ENCODE measurements at places on chromosomes 7 and 10.

- peak; percentile 14 for DNase-seq
These were observed 29.4 kb downstream of the PHTF2 start for GRCh38 chr7:77827999-77828398.

GRCh38 chr10:29430101-29430500 lies 141.2 kb downstream of the LYZL1 start:
- DNase-seq: no peak

GRCh38 chr7:30412782-30413504 lies 65.6 kb downstream of the NOD1 start:
- no peak for DNase-seq

- no peak for DNase-seq
These were observed 23.1 kb downstream of the PLPP4 start for GRCh38 chr10:120480065-120480600.

DNA sequence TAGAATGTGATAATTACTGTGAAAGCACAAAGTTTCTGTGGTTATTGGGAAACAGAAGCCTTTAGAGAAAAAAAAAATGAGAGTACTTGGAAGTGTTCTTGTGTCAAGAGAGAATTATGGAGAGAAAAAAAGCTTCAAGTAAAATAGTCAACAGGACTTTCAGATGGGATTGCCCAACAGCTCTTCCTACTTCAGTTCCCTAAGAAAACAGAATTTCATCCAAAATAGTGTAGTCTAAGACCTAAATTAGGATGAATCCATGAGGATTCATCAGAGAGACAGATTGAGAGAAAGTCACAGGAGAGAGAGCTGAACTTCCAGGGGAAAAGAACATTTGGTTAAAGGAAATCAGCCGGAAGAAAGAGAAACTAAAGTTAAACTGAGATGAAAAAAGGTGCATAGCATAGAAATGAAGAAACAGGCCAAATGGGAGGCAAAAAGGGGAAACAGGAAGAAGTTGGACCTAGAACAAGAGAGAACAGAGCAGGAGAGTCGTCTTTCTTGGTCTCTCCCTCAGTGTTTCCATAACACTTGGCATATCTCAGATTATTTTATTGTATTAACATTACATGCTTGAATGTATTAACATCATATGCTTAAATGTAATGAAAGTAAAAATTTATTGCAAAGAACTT lies 2.5 kb downstream of the SCIN start:
- DNase-seq: no peak

DNA sequence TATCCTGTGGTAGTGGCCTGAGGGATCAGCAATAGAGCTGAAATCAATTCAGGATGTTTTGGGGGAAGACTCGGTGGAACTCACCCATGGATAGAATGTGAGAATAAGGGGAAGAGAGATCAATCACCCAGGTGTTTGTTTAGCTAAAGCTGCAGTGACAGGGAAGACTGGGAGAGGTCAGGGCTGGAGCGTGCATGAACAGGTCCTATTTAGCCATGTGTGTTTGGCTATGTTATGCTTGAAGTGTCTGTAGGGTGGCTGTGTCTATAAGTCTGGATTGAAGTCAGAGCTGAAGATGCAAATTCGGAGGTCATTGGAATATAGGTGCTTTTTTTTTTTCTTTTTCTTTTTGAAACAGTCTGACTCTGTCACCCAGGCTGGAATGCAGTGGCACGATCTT lies 4.6 kb downstream of the ATP6V1F start:
- DNase-seq: no peak

DNA sequence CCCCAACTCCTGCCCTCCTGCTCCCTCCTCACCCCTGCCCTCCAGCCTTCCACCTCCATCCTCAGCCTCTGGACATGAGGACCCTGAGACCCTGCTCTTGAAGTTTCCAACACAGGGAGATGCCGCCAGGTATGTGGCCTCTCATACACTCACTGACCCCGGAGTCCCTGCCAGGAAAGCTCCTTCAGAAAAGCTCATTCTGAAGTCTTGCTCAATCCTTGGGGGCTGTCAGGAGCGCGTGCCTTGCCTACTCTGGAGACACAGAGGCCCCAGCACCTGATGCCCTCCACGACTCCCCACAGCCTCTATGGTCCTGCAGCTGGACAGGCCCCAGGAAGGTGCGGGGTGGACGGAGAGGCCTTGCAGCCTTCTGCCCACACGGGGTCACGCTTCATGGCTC lies 11.0 kb downstream of the NUDT1 start:
- no peak for DNase-seq

DNA sequence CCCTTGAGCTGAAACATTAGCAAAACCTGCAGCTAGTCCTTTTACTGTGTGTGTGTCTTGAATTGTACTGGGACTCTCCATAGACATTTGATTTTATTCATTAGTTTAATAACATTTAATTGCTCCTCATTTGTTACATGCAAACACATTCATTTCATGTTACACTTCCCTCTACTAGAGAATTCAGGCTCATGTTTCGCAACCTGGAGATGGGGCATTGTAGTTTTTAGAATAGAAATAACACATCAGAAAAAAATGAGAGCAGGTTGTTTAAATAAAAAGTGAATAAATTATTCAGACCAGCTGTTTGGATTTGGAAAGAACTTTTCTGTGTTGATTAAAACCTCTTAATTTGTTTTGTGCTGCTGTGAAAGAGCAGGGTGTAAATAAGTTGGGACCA lies 243.9 kb downstream of the ETV1 start:
- no peak for DNase-seq

- no peak for DNase-seq
These were observed 248.3 kb downstream of the PHF14 start for GRCh38 chr7:11221984-11222383.

DNA sequence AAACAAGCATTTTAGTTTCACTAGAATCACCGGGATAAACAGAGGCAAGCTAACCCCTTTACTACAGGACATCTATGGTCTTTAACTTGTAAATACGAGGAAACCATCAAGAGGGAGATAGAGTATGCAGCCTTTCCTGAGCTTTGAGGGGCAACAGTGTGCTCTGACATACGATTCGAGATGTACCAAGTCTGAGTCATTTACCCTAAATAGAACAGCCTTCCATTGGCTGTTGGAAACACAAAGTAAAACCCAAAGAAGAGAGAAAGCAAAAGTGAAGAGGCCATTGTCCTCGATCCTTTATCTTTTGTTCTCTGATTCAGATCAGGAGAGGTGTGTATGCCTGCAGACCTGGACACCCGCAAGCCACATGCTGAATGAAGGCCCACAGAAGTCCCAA lies 289.5 kb downstream of the KCNMA1 start:
- DNase-seq: no peak

- no peak for DNase-seq
These were observed 348.7 kb upstream of the LRGUK start for GRCh38 chr7:133778472-133778871.

DNA sequence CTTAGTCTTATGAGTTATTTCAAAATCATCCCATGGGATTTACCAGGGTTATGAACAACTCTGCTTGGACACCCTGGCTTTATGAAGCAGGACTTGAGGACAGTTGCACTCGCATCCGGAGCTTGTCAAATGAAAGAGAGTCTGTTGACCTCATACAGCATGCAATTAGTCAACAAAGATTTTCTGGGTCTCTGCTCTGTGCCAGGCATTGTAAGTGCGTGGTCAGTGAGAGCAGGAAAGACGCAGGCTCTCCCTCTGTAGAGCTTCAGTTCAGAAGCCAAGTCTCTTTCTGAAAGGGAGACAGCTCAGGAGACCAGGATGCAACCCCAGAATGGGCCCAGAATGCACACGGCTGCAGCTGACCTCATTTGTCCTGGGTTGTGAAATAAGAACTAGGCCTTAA lies 45.5 kb upstream of the DMBT1 start:
- no peak for DNase-seq

- DNase-seq: no peak
These were observed 186.8 kb downstream of the WDR37 start for GRCh38 chr10:1242975-1243374.

DNA sequence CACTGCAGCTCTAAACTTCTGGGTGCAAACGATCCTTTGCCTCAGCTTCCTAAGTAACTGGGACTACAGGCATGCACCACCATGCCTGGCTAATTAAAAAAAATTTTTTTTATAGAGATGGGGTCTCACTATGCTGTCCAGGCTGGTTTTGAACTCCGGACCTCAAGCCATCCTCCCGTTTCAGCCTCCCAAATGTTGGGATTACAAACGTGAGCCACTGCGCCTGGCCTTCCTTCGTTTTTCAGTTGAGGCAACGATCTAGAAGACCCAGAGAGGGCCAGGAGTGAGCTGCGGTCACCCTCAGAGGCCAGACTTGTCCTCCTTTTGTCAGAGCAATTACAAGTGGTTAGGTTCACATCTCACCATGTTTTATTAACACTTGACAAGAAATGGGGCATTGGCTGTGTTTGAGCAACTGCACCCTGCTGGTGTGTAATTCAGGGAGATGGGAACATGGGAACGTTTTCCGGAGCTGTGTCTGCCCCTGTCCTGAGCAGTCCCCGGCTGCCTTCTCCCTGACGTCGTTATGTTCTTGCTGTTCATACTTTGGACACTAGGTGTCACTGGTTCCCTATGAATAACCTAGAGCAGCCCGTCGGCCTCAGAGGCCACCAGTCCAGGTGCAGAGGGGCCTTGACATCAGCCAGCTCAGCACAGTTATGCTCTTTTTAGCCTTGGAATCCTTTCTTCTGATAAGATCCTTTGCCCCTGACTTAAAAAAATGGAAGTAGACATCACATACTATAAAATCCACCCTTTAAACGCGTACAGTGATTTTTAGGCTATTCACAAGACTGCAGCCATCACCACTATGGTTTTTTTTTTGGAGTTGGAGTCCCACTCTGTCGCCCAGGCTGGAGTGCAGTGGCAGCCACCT lies 375.0 kb downstream of the TYW1 start:
- DNase-seq: peak; percentile 51

DNA sequence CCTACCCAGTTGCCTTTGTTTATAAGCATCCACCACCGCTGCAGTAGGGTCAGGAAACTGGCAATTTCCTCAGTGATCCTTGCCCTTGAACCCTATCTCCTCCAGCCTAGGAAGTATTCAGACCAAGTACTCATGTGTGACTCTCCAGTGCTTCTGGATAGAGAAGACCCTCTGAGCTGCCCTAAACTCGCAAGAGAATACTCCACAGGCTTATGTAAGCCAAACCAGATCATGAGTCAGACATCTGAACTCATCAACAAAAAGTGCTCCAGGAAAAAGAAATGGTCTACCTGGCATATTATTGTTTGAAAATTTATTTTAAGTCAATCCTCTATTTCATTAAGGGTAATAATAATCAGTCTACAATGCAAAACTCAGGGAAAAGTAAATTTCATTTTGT lies 101.3 kb downstream of the KAT6B start:
- no peak for DNase-seq

GRCh38 chr10:119323085-119324016 lies 116.0 kb downstream of the GRK5 start:
- DNase-seq: no peak

DNA sequence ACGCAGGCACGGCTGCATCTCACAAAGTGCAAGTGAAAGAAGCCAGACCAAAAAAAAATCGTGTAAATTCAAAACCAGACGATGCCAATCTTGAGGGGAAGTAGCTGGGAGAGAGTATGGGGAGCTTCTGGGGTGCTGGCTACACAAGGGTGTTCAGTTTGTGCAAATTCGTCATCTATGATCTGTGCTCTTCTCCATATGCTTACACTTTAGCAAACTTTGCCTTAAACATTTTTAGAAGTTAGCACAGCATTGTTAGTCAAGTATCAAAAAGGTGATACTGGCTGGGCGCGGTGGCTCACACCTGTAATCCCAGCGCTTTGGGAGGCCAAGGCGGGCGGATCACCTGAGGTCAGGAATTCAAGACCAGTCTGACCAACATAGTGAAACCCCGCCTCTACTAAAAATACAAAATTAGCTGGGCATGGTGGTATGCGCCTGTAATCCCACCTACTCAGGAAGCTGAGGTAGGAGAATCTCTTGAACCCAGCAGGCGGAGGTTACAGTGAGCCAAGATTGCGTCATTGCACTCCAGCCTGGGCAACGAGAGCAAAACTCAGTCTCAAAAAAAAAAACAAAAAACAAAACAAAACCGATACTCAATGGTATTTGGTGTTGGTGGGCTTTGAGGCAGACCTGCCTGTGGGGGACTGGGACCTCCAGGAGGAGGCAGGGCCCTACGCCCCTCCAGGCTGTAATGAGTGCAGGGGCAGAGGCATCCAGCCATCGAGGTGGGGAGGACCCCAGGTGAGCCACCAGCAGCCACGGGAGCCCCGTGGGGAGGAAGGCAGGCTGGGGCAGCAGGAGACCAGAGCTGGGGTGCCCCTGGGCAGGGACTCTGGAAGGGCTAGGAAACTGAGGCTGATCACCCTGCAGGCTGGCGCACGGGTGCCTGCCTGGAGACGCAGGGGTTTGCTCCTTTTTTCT lies 150.0 kb downstream of the PRKAG2 start:
- DNase-seq: no peak

DNA sequence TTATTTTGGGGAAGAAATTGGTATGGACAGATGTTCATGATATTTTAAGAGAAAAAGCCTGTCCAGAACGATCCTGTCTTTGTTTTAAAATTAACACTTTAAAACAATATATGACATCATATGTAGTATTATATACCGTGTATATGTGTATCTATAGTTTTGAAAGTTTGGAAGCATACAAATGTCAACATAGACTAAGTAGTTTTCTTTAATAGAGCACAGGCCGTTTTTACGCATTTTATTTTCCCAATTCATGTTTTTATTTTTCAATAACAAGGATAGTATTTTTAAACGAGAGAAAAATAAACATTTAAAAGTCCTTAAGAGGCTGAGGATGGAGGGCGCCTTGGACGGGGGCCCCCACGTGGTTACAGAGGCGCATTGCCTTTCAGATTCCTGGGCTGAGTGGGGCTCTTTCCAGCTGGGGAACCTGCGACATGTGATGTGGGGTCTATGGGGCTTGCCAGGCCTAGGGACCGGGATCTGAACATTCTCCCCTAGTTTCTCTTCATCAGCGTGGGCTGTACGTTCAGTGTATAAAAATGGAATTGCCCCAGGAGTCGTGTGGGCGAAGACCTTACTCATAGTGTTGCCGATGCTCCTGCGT lies 127.8 kb upstream of the ZNF746 start:
- DNase-seq: peak; percentile 5

- no peak for DNase-seq
These were observed 320.4 kb downstream of the KCNMA1 start for GRCh38 chr10:77317221-77317620.

GRCh38 chr10:22765660-22766547 lies 51.5 kb upstream of the PIP4K2A start:
- no peak for DNase-seq

DNA sequence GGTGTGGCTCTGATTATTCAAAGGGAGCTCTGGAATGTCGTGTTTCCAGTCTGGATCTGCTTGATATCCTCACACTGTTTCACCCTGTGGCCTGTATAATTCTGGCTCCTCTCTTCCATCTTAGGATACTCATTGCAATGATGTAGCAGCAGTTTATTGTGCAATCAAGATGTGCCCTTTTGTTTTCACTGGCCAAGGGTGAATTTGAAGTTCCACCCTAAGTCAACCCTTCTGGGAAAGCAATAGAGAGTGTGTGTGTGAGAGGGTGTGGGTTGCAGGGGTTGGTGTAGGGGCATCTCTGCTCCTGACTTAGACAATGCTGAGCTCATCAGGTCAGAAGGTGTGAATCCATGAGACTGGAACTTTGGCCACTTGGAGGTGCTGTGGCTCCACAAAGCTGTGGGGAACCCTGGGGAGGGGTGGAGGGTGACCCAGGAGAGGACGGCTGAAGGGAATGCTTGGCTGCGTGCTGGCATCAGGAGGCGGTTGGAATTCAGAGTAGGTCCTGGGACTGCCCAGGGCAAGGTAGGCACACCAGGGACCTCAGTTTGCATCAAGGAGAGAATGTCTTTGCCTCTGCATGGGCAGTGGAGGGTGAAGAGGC lies 118.0 kb upstream of the PRSS58 start:
- DNase-seq: no peak

GRCh38 chr10:98299341-98299740 lies 31.3 kb upstream of the LOXL4 start:
- no peak for DNase-seq

Measured in KG1 (cell line).